ENCODE measurements at places on chromosomes 1 and 21. TPM values are rescaled to one million over a fixed set of nuclear protein-coding genes. Genes with fewer than 3 reads are reported as not detected.

Gene CD164L2
- total RNA-seq: not detected

Gene HSPB7
- total RNA-seq: not detected

Gene SH3D21
- total RNA-seq: 12.4 TPM

Gene RRP1B
- 52.3 TPM for total RNA-seq

Data from Caco-2 (cell line).